ENCODE measurements at places on chromosomes 2 and 18. TPM values are rescaled to one million over a fixed set of nuclear protein-coding genes. Genes with fewer than 3 reads are reported as not detected.

RAMP1 gene
- total RNA-seq = 6.3 TPM

GPBAR1 gene
- 0.28 TPM for total RNA-seq

KLHL14 gene
- total RNA-seq = 0.24 TPM

FSIP2 gene
- total RNA-seq = 0.57 TPM

- no peak for DNase-seq
Measured at GRCh38 chr2:135050684-135051083, 1.4 kb upstream of the RAB3GAP1 start.

- DNase-seq = no peak
Measured at GRCh38 chr18:35443434-35443833, 54.3 kb downstream of the INO80C start.

DNA sequence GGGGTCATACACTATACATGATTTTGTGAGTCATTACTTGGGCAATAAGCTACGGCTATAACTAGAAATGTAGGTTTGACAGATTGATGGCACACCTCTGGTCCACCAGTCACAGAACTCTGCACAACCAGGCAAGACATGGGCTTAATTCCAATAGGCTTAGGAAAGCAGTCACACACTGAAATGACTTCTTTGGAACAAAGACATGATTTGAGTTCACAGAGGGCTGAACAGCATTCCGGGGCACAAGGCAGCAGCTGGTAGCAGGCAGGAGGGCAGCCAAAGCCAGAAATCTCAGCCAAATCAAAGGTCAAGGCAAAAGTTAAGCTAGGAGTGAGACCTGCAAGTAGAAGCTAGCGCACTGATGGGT lies 27.4 kb downstream of the FABP1 start:
- DNase-seq = no peak

DNA sequence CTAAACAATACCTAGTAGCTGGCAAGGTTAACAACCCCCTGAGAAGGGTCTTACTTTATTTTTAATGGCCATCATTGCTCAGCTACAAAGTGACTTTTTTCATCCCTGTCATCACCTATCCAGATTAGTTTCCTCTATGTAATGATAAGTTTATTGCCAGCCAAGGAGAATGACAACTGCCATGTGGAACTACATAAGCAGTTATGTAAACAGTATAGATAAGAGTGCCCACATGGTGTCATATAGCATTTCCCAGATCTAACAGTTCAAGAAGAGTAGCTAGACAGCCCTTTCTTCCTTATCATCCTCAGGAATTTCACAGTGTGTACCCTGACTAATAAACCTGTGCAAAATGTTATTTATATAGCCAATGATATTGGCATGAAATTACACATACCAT lies 240.2 kb upstream of the PIK3C3 start:
- no peak for DNase-seq

- no peak for DNase-seq
Measured at GRCh38 chr2:101121174-101121573, 30.0 kb downstream of the TBC1D8 start.

DNA sequence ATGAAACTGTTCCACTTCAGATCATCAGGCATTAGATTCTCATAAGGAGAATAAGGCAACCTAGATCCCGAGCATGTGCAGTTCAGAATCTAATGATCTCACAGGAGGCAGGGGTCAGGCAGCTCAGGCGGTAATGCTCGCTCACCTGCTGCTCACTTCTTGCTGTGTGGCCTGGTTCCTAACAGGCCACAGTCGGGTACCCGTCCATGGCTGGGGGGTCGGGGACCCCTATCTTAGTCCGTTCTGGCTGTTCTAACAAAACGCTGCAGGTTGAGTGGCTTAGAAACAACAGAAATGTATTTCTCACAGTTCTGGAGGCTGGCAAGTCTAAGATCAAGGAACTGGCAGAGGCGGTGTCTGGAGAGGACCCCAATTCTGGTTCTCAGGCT lies 79.2 kb downstream of the ASB1 start:
- no peak for DNase-seq

- DNase-seq = no peak
Measured at GRCh38 chr2:145958611-145959010, 1438.7 kb upstream of the ZEB2 start.

DNA sequence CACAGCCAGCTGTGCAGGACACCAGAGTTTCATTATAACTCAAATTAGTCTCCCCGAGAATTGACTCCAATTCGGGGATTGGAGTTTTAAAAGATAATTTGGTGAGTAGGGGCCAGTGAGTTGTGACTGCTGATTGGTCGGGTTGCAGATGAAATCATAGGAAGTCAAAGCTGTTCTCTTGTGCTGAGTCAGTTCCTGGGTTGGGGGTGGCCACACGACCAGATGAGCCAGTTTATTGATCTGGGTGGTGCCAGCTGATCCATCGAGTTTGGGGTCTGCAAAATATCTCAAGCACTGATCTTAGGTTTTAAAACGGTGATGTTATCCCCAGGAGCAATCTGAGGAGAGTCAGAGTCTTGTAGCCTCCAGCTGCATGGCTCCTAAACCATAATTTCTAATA lies 82.7 kb upstream of the SLC66A3 start:
- DNase-seq = no peak

- peak; percentile 63 for DNase-seq
Measured at GRCh38 chr2:7450188-7450832, 533.1 kb downstream of the RNF144A start.

Data from thymus (tissue), 14 donors.